ENCODE measurements at places on chromosomes 7 and 10. TPM values are rescaled to one million over a fixed set of nuclear protein-coding genes. Genes with fewer than 3 reads are reported as not detected.

GRCh38 chr10:119398996-119399395, 143.5 kb downstream of the RGS10 start:
- peak; percentile 58 for DNase-seq

GRCh38 chr10:34475274-34475646, 339.8 kb downstream of the PARD3 start:
- no peak for DNase-seq

- DNase-seq = peak; percentile 4
Measured at GRCh38 chr7:53811555-53812079, 730.6 kb upstream of the VSTM2A start.

DNA sequence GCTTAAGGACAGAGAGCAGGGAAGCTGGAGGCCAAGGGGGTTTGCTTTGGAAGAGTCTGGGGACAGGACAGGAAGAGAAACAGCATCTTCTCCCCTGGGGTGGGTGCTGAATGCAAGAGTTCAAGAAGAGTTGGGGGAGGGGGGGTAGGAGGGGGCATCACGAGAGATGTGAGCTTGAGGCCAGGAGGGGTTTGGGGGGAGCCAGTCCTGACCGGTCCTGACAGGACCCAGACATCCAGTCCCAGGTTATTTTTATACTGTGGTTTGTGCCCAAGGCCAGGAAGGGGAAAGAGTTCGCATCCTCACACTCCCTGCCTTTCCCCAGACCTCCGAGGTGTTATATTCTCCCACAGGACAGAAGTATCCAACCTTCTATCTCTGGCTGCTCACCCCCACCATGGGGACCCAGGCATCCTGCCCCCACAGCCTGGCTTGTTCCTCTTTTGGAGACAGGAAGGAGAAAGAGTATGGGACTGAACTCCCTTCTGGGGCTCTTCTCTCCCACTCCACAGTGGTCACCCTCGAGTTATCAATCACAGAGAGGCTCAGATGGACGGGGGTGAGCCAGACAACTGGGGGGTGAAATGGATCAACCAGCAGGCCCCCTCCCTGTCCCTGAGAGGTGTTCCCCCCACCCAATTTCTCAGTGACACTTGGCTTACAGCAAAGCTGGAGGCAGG, 2.8 kb downstream of the TSC22D4 start:
- DNase-seq = peak; percentile 39

DNA sequence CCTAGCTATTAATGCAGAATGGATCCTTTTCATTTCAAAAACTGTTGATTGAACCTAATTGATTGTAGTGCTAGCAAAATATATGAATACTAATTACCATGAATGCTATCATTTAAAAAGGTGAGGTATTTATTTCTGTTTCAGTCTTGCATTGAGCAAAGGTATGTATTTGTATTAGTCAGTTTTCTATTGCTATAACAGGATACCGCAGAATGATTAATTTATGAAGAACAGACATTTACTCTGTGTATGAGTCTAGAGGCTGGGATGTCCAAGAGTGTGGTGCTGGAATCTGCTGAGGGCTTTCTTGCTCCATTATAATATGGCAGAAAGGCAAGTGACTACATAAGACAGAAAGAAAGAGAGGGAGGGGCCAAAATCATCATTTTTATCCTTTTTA, 199.2 kb downstream of the KIF20B start:
- no peak for DNase-seq

DNA sequence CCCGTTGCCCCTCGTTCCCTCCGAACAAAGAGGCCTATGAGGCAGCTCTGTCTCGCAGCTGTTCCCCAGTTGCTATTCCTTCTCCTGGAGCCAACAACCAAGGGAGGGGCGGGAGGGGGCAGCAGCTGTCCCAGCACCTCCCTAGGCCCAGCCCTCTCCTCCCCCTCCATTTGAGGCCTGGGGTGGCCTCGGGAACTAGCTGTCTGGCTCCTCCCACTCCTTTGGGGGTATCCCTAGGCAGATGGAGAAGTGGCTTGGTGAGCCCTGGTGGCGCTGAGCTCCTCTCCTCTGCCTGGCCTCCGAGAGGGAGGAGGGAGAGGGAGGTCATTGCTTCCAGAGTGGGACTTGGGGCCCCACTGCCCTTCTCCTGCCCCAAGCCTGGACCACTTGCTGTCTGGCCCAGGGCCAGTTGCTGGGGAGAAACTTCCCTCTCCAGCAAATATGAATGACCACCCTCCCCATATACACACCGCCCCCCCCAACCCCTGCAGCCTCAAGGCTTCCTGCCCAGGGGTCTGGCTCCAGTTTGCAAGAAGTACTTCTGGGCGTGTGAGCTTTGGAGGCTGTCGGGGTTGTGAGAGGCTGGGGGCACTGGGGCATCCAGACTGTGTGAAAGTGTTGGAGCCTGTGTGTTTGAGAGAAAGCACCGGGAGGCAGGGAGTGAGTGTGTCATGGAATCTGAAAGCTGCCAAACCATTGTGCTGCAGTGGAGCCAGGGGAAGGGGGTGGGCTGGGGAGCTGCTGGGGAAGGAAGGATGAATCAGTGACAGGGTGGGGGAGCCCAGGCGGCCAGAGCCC, 3.1 kb downstream of the FLNC start:
- no peak for DNase-seq

DNA sequence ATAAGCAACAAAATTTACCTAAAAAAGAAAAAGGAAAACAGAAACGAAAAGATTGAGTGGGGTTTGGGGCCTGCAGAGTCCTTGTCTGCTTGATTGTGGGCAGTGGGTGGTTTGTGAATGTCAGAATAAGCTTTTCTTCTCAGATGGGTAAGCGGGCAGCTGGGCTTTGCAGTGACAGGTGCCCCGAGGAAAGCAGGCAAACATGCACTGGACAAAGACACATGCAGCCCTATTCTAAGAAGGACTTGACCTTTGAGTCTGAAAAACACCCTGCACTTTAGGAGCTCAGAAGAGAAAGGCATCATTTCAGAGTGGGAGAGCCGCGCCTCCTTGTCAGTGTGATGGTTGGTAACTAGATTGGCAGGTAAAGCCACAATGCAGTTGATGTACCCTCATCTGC, 562.7 kb downstream of the PTPRN2 start:
- no peak for DNase-seq

MAT1A gene
- not detected for total RNA-seq

CRCP gene
- 28.1 TPM for total RNA-seq

TES gene
- total RNA-seq = 78.8 TPM

LRRC17 gene
- total RNA-seq = not detected

LIPK gene
- not detected for total RNA-seq

HELLS gene
- total RNA-seq = 1.8 TPM

PRPS1L1 gene
- not detected for total RNA-seq

ZNF33A gene
- 55.8 TPM for total RNA-seq

HMX3 gene
- total RNA-seq = 0.37 TPM

Measured in stomach (tissue), 19 donors.